GM23338 (cell line): ENCODE measurements at places on chromosomes 12 and 14. TPM values are rescaled to one million over a fixed set of nuclear protein-coding genes. Genes with fewer than 3 reads are reported as not detected.

Gene HOXC12
- not detected in 2 replicates for polyA plus RNA-seq

Gene AQP6
- 0.08 TPM in 1 of 2 replicates, not detected in the other for polyA plus RNA-seq

Gene INHBC
- polyA plus RNA-seq: 0.53 TPM in 1 of 2 replicates, not detected in the other

Gene WASHC3
- 18.4 and 24.6 TPM in 2 replicates for polyA plus RNA-seq

Gene NABP2
- polyA plus RNA-seq: 24.9 and 27.8 TPM in 2 replicates
